ENCODE measurements at places on chromosomes 1 and 21.

GRCh38 chr21:40613546-40614030 lies 233.4 kb downstream of the DSCAM start:
- DNase-seq: no peak

DNA sequence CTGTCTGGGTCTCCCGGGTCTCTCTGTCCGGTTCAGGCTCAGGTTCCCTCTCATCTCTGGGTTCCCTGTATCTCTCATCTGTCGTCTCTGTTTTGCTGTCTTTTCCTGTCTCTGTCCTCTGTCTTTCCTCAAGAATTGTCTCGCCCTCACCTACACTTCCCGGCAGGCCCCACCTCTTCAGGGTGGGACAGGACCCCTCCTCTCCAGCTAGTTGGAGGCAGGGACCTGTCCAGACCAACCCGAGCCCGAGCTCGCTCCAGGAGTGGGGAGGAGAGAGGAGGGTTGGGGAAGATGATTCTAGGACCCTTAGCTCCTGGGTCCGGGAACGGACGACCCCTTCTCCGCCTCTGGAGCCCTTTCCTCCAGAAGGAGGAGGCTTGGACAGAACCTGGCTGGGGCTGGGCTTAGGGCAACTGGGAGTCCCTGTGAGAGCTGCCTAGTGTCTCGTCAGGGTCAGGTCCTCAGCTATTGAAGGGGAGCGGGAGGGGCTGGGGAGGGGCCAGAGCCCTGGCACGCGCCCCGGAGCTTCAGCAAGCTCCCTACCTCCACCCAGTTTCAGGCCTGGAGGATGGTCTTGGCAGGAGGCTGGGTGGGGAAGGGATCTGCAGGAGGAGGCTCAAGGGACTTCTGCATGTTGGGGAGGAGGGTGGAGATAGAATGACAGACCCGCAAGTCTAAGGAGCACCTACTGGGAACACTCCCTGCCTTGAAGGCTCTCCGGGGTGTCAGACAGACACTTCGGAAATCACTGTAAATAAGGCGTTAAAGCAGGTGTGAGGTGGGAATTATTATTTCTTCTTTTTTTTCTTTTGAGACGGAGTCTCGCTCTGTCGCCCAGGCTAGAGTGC lies 26.3 kb upstream of the EPB41 start:
- DNase-seq: no peak

- DNase-seq: no peak
Measured at GRCh38 chr1:111624382-111624781, 4.8 kb downstream of the RAP1A start.

GRCh38 chr1:204663644-204664383 lies 21.7 kb downstream of the LRRN2 start:
- DNase-seq: no peak

GRCh38 chr1:243851257-243851756 lies 1.3 kb upstream of the AKT3 start:
- no peak for DNase-seq

DNA sequence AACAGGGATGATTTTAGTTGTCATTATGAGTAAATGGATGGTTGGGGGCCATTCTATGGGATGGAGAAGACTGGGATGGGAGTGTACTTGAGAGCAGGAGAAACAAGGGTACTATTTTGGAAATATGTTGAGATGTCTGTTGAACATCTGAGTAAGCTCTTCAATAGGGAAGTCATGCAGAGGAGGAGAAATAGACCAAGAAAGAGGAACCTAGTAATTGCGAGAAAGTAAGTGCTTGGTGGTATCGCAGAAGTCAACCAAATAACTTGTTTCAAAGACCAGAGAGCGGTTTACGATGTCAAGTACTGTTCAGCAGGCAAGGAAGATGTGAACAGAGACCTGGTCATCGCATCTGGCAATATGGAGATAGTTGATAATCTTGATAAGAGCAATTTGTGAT lies 22.4 kb upstream of the CHRM3 start:
- DNase-seq: no peak

- DNase-seq: peak; percentile 35
Measured at GRCh38 chr1:3775490-3776230, 3.1 kb downstream of the SMIM1 start.

GRCh38 chr1:211326528-211327345 lies at the start of gene TRAF5:
Gene TRAF5 (plus strand): TSS chr1:211326833. CDS start chr1:211353240, 26,407 bp downstream.
- DNase-seq: no peak

DNA sequence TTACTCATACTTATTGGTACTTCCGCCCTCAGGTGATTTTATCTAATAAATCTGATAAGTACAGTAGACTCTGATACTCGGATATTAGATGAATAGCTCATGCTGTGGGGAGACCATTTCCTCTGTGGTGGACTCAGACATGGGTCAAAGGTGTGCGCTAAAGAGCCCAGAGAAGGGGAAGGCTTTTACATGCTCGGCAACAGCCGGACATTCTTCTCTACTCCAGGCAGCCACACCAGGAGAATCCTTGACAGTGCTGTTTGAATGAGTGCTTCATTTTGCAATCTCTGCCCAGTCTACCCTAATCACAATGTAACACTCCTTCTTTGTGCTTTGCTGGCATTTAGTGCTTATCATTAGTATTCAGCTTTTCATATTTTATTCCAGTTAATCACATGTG lies 322.2 kb upstream of the USP25 start:
- no peak for DNase-seq

- no peak for DNase-seq
Measured at GRCh38 chr1:155105604-155106011, 22.1 kb upstream of the EFNA1 start.

- DNase-seq: no peak
Measured at GRCh38 chr1:240985081-240985480, 371.9 kb downstream of the RGS7 start.

DNA sequence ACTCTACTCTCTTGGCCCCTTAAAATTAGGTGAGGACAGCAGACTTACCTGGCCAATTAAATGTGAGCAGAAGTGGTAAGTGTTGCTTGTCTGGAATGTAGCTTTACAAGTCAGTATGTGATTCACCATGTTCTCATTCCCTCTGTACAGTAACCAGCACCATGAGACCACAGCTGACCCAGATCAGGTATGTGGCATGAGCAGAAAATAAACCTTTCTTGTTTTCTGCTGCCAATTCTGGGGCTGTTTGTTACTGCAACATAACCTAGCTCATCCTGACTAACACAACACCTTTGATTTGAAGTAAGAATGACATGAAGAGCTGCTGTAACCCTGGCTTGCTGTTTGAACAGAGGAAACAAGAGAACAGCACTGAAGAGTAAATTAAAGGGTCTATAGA lies 24.9 kb downstream of the ITPKB start:
- no peak for DNase-seq

GRCh38 chr21:45384656-45385548 lies 20.1 kb upstream of the COL18A1 start:
- DNase-seq: no peak

GRCh38 chr21:34642211-34643075 lies 26.4 kb upstream of the CLIC6 start:
- no peak for DNase-seq

GRCh38 chr1:68384321-68384813 lies 65.4 kb downstream of the RPE65 start:
- no peak for DNase-seq

GRCh38 chr1:55965981-55966461 lies 613.3 kb downstream of the PLPP3 start:
- DNase-seq: no peak

- DNase-seq: no peak
Measured at GRCh38 chr1:171807556-171807955, 26.1 kb downstream of the METTL13 start.

- DNase-seq: no peak
Measured at GRCh38 chr1:99533909-99534637, 111.8 kb upstream of the PALMD start.

- DNase-seq: no peak
Measured at GRCh38 chr1:24117722-24118409, 5.9 kb upstream of the MYOM3 start.

- DNase-seq: no peak
Measured at GRCh38 chr1:194512957-194513356, 1326.5 kb upstream of the B3GALT2 start.

- DNase-seq: peak; percentile 59
Measured at GRCh38 chr21:22961258-22961657, 1963.0 kb downstream of the NCAM2 start.

- no peak for DNase-seq
Measured at GRCh38 chr21:45698493-45699184, 55.1 kb downstream of the PCBP3 start.

DNA sequence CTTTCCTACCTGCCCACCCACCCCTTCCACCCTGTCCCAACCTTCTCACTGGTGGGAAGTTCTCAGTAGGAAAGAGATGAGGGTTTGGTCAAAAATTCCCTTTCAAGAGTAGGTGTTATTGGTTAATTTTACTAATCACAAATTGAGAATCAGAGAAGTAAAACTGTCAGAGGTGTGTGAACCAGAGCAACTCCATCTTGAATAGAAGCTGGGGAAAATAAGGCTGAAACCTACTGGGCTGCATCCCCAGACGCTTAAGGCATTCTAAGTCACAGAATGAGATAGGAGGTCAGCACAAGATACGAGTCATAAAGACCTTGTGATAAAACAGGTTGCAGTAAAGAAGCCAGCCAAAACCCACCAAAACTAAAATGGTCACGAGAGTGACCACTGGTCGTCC lies 11.5 kb downstream of the PLA2G2D start:
- no peak for DNase-seq

DNA sequence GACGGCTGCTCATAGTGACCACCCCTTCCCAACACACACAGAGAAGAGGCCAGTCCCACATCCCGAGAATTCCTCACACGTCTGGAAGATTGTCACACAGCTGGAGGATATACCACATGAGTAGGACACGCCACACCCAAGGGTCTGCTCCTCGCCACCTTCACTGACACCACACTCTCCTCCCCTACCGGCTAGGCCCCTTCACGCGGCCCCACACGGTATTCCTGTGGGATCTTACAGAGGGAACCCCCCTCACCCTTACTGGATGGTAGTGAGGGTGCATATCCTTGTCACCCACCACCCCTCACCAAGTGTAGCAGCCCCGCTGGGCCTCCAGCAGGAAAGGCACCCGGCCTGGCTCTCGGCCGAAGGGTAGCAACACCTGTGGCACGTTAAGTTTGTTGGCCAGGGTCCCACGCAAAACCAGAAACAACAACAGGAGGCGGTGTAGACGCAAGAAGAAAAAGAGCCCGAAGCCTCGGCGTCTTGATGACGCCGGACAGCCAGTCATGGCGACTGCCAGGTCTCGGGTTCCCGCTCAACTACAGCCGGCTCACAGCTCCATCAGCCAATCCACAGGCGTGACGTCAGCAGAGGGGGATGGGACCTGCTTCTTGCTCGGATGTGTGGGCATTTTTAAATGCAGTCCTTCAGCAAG lies at the start of gene NUP210L:
NUP210L (minus strand) TSS at position 540 of the 658 bp plus-strand sequence.
- DNase-seq: no peak

GRCh38 chr1:238469146-238469631 lies 578.5 kb upstream of the ZP4 start:
- no peak for DNase-seq

GRCh38 chr1:228958741-228959140 lies 223.5 kb downstream of the RHOU start:
- DNase-seq: no peak

- DNase-seq: no peak
Measured at GRCh38 chr1:94237291-94238226, at the start of gene ARHGAP29. Gene ARHGAP29 (minus strand): TSS chr1:94237584. CDS start chr1:94231611, 5,973 bp downstream.

GRCh38 chr1:43689289-43689688 lies 18.0 kb upstream of the ST3GAL3 start:
- DNase-seq: no peak

- no peak for DNase-seq
Measured at GRCh38 chr1:121544500-121544899, 359.7 kb downstream of the SRGAP2C start.

- no peak for DNase-seq
Measured at GRCh38 chr21:41065539-41065938, 102.4 kb upstream of the BACE2 start.

DNA sequence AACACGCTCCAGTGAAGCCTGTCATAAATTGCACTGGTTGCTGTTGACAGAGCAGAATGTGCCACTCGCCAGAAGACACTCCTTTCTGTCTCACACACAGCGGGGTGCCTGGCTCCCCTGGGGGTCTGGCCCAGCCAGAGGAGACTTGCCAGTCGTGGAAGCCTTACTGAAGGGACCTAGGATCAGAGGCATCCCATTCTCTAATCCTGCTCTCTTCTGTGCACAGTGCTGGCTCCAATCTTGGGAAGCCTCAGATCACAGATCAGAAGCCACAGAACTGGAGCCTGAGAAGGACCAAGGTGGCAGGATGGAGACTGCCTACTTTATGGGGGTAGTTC lies 1.4 kb downstream of the SLC9A1 start:
- no peak for DNase-seq

- no peak for DNase-seq
Measured at GRCh38 chr1:114428083-114428754, 82.8 kb downstream of the TRIM33 start.

DNA sequence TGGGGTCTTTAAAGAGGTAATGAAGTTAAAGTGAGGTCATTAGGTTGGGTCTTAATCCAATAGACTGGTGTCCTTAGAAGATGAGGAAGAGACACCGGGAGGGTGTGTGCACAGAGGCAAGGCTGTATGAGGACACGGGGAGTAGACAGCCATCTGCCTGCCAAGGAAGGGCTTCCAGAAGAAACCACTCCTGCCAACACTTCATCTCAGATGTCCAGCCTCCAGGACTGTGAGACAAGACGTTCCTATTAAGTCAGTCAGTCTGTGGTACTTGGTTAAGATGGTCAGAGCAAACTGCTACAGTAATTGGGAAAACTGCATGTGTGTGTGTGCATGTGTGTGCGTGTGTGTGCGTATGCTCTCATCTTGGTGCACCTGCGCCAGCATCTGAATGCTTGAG lies 77.1 kb downstream of the RYR2 start:
- DNase-seq: no peak

DNA sequence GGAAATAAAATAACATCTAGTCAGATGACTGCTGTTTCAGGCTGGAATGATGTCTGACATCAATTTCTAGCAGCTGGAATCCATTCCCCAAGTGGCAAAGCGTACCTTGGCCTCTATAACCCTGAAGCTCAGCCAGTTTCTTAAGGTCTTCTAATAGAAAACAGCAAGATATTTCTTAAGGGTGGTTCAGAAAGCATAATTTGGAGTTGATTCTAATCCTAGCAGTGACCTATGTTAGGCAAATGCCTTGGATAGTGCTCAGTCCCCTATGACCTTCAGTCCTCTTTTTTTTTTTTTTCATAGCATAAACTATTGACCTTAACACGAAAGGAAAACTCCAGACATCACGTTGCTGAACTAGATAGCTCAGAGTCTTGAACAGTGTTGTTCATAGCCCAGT lies 56.5 kb downstream of the LAMC2 start:
- DNase-seq: no peak

GRCh38 chr21:38920631-38921398 lies 115.1 kb downstream of the ETS2 start:
- DNase-seq: no peak

DNA sequence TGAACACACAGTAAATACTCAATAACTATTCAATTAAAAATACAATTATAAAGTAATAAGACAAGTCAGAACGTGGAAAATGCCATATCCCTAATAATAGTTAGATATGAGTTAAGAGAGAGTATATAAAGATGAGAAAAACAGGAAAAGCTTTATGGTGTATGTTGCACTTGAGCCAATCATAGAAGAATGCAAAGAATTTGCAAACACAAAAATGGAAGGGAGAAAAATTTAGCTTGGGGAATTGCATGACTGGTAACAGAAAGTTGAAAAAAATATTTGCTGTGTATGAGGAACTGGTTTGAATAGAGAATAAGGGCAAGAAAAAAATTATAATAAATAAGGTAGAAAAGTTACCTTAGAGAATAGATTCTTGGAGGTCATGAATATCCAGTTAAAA lies 739.6 kb upstream of the CXADR start:
- no peak for DNase-seq

- no peak for DNase-seq
Measured at GRCh38 chr1:36882536-36883285, 151.6 kb downstream of the GRIK3 start.
